ENCODE measurements at places on chromosomes 5 and 9.

GRCh38 chr9:34392511-34392910, 15.8 kb upstream of the MYORG start:
- H3K4me3 ChIP-seq: no peak overlapping the region
- no peaks in the 10 kb centered on the region for H3K4me1 ChIP-seq
- DNase-seq: no peak
- no peak overlapping the region for H3K27ac ChIP-seq
- no peaks in the 10 kb centered on the region for H3K36me3 ChIP-seq

GRCh38 chr5:120101771-120102170, 362.3 kb upstream of the PRR16 start:
- no peaks in the 10 kb centered on the region for H3K4me1 ChIP-seq
- no peak for DNase-seq

- DNase-seq: peak; percentile 56
- no peaks in the 10 kb centered on the region for H3K27me3 ChIP-seq
Observed at GRCh38 chr5:159412284-159413046, 82.2 kb upstream of the IL12B start.

DNA sequence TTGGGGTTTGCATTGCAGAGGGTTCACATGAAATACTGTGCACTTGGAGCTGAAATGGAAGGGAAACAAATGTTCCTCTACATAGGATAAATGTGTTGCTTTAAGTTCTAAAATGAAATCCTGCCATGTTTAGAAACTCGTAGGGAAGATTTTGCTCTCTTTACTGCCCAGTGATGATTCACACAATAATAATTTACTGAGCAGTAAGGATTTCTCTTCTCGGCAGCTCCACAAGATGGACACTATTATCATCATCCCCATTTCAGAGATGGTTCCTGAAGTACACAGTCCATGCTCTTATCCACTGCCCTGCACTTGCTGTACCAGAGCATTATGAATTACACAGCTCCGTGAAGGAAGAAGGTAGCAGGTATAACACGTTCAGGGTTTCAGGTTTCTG, 4.1 kb downstream of the HACD4 start:
- H3K27me3 ChIP-seq: no peaks in the 10 kb centered on the region
- no peak overlapping the region for H3K27ac ChIP-seq

DNA sequence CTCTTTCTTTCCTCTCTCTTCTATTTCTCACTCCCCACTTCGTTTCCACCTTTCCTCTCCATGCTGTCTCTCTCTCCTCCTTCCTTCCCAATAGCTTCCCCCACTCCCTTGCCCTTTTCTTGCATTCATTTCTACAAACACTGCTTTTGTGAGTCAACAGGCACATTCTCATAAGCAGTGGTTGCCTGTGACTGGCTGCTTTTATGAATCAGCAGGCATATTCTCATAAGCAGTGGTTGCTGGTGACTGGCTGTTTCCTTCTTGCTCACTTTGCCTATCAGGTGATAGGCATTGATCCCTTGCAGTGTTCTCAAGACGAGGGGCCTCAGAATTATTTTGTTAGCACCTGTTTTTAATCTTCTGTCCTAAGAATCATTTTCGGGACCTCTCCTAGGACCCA, 116.1 kb upstream of the ACTBL2 start:
- H3K36me3 ChIP-seq: no peaks in the 10 kb centered on the region
- no peak overlapping the region for H3K4me3 ChIP-seq
- no peak overlapping the region for H3K27ac ChIP-seq
- no peak for DNase-seq
- H3K4me1 ChIP-seq: no peaks in the 10 kb centered on the region
- H3K27me3 ChIP-seq: no peaks in the 10 kb centered on the region

- no peaks in the 10 kb centered on the region for H3K36me3 ChIP-seq
- no peak for DNase-seq
- no peak overlapping the region for H3K4me3 ChIP-seq
- H3K4me1 ChIP-seq: no peaks in the 10 kb centered on the region
- H3K27me3 ChIP-seq: no peaks in the 10 kb centered on the region
Observed at GRCh38 chr5:160158087-160158486, 38.8 kb upstream of the PWWP2A start.

DNA sequence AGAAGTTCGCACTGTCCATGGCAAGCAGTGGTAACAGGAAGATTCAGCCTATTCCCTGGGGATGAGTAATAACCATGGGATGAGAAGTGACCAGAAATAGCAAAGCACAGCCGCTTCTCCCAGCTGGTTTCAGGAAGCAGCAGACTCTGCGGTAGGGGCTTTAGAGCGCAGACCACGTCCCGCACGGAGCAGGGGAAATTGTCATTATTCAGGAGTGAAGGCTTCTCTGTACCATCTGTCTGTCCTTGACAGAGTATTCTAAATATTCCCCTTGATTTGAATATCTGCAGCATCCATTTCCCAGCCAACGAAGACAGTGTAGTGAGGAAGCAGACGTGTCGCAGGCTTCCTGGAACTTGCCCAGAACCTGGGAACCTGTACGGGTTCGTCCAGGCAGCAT, 159.6 kb downstream of the NXNL2 start:
- no peaks in the 10 kb centered on the region for H3K27me3 ChIP-seq
- no peak for DNase-seq
- H3K4me1 ChIP-seq: no peaks in the 10 kb centered on the region
- no peaks in the 10 kb centered on the region for H3K36me3 ChIP-seq
- H3K27ac ChIP-seq: no peak overlapping the region
- H3K4me3 ChIP-seq: no peak overlapping the region

- H3K4me3 ChIP-seq: no peak overlapping the region
- H3K4me1 ChIP-seq: peaks cover 11% of the 10 kb centered on the region
- H3K27me3 ChIP-seq: no peaks in the 10 kb centered on the region
- peaks cover 11% of the 10 kb centered on the region for H3K36me3 ChIP-seq
- H3K27ac ChIP-seq: no peak overlapping the region
- no peak for DNase-seq
Observed at GRCh38 chr9:7097040-7097715, 339.4 kb downstream of the KDM4C start.

DNA sequence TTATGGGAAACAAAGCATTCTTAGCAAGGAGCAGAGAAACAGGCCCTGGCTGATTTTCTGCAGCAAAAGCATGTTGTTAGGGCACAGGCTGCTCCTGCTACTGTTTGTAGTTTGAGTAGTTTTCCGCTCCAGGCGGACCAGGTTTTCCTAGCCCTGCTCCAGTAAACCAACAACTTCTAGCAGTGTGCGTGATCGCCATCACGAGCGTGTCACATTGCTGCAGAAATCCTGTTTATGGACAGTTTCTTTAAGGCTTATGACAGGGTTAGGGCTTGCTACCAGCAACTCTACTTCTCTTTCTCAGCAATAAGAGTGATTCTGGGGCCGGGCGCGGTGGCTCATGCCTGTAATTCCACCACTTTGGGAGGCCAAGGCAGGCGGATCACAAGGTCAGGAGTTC, 803.9 kb upstream of the CDH10 start:
- no peak overlapping the region for H3K4me3 ChIP-seq
- H3K27ac ChIP-seq: no peak overlapping the region
- H3K36me3 ChIP-seq: no peaks in the 10 kb centered on the region
- no peak for DNase-seq

DNA sequence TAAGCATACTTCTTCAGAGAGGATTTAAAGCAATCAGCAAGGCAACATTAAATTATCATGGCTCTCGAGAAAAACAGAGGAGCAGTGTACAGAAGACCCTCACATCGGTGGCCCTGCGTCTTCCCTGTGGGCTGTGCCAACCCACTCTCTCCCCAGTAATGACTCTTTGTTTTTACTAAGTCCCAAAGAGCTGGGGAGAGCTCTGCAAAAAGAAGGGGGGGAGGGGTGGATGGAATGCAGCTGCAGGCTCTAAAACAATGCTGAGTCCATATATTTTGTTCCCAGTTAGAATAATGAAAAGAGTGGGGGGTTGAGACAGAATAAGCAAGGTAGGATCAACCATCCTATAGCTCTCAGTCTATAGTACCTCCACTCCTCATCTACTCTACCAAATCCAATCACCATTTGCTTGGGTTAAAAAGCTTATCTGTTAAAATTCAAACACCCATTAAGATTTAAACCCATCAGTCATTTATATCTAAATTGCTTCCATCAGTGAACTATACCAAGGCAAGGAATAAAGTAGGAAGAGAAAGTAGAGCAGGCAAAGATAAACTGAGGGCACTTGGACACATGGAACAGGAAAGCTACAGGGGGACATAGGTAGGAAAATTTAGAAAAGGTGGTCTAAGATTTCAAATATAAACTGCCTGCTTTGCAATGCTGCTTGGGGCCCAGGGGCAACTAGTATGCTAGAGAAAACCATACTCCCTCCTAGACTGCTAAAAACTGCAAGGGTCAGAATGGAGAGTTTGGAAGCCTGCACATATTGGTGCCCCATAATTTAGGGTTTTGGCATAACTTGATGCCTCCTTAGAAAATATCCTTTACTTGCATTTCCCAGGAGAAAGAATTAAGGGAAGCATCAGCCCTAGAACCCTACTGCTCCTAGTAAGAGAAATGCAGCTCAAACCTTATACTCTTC, 20.6 kb downstream of the ELL2 start:
- H3K27ac ChIP-seq: no peak overlapping the region
- no peaks in the 10 kb centered on the region for H3K27me3 ChIP-seq
- no peaks in the 10 kb centered on the region for H3K36me3 ChIP-seq
- H3K4me3 ChIP-seq: no peak overlapping the region

DNA sequence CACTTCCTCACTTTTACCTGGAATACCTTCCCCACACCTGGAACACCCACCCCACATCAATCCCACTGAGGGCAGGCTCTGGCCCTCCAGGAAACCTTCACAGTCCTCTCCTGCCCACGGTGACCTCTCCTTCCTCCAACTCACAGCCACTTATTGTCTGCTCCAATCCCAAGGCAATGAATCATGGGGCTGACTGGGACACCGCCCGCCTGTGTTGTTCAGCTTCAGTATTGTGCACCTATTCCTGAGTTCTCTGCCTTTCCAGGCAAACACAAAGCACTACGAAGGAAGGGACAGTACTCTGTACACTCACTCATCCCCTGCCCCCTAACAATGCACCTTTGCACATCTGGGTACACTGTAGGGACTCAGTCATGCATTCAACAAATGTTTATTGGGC, 7.3 kb downstream of the PCDH1 start:
- no peak overlapping the region for H3K4me3 ChIP-seq
- H3K27ac ChIP-seq: no peak overlapping the region
- H3K4me1 ChIP-seq: peaks cover 5% of the 10 kb centered on the region
- DNase-seq: no peak
- no peaks in the 10 kb centered on the region for H3K36me3 ChIP-seq

GRCh38 chr9:111762556-111762955, 32.2 kb downstream of the SHOC1 start:
- DNase-seq: no peak
- peaks cover 3% of the 10 kb centered on the region for H3K4me1 ChIP-seq
- no peak overlapping the region for H3K27ac ChIP-seq
- no peaks in the 10 kb centered on the region for H3K36me3 ChIP-seq

GRCh38 chr5:157672976-157673375, 1.6 kb downstream of the C5orf52 start:
- no peak overlapping the region for H3K27ac ChIP-seq
- H3K4me1 ChIP-seq: peaks cover 29% of the 10 kb centered on the region
- H3K4me3 ChIP-seq: no peak overlapping the region
- DNase-seq: no peak
- no peaks in the 10 kb centered on the region for H3K36me3 ChIP-seq

GRCh38 chr9:36443581-36443980, 43.5 kb upstream of the RNF38 start:
- no peaks in the 10 kb centered on the region for H3K4me1 ChIP-seq
- no peak overlapping the region for H3K27ac ChIP-seq
- no peak for DNase-seq
- peaks cover 1% of the 10 kb centered on the region for H3K36me3 ChIP-seq
- H3K27me3 ChIP-seq: no peaks in the 10 kb centered on the region

Measured in B cell (primary cell).